ENCODE measurements at places on chromosomes 7 and 10.

DNA sequence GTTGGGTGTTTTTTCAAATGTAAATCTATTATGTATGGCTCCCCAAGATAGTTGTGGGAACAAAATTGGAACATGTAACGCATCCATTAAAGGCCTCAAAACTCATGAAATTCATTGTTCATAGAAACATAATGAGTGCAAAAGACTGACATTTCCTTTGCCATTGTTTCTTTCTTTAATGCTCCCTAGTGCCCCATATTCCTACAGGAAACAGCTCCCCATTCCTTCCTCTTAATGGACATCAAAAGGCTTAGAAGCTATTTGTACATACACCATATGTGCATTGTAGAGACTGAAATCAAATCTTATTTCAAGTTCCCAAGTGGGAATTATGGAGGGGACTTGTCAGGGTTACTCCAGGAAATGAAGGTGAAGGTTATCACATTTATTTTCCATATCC is 139.1 kb downstream of the AHR start:
- DNase-seq: no peak

- DNase-seq: no peak
Observed at GRCh38 chr7:20287317-20287716, 43.4 kb upstream of the ITGB8 start.

DNA sequence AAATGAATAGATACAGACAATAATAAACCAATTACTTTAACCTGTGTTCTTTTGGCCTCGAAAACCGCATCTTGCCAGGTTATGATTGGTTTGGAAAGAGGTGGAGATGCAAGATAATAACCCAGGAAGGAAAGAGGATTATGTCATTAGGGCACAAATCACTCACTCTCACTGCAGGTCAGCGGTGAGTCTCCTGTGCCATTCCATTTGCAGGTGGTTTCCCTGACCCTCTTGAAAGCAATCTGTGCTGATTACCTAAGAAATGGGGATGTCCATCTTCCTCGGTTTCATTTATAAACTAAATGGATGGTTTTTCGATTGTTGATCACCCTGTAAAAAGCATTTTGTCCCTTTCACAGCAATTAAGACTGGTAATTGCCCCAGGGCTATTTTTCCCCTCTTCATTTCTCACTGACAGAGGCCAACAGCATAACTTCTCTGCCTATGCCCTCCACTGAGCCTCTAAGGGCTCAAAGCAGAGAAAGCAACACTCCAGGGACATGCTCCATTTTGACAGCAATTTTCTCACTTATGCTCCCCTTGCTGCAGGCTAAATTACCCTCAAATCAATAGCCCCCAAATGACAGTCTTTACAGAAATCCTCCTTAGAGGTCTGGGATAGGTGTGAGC is 257.5 kb downstream of the IPMK start:
- no peak for DNase-seq

- DNase-seq: no peak
Observed at GRCh38 chr10:97116462-97117162, 69.1 kb downstream of the SLIT1 start.

DNA sequence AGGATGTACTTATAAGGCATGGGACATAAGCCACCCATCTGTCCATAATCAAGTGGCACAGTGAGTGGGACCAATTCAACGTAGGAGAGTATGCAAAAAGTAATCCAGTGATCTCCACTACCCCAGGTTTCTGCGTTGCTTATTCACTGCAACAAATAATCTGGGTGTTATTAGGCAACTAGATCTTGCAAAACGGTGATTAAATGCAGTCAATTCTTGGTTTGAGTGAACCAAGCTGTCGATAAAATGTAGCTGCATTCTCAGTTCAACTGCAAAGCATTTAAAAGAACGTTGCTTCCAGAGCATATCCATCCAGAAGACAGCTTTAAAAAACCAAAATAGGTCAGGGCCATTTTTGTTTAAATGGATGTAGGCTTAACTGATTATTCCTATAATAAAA is 5.0 kb downstream of the LSMEM1 start:
- no peak for DNase-seq

- DNase-seq: no peak
Observed at GRCh38 chr10:126519992-126520391, 131.7 kb upstream of the ADAM12 start.

DNA sequence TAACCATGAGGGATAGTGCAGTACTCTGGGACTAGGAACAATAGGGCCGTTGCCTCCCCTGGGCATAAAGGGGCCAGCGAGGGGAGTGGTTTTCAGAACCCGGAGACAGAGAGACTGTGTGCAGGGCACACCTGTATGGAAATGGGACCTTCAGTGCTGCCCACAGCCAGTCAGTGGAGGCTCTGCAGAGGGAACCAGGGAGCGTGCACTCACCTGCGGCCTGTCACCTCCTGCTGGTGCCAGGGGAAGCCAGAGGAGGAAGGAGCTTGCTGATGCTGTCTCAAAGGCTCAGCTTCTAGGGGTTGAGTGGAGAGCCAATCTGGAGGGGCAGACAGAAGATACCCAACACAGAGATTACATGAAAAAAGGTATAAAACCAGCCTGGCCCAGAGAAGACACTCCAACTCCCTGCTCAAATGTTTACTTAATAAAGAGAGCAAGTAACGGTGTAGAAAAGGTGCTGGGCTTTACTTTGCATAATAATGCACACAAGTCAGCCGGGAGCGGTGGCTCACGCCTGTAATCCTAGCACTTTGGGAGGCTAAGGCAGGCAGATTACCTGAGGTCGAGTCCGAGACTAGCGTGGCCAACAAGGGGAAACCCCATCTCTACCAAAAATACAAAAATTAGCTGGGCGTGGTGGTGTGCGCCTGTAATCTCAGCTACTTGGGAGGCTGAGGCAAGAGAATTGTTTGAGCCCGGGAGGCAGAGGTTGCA is 35.5 kb upstream of the WAPL start:
- no peak for DNase-seq

DNA sequence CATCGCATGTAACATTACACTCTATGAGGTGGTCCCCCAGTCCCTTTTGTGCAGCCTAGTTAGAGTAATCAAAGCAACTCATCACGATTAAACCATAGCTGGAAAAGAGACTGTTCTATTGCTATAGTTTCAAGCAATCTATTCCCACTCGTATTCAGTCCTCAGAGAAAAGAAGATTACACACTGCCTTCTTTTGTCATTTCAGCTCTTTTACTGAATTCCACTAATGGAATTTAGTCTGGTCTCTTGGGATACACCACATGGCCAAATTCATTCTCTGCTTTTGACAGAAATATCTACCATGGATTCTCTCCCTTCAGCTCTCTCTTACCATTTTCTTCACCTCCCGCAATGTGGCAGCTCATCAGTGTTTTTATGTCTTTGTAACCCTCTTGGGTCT is 108.9 kb upstream of the HDAC9 start:
- DNase-seq: no peak

- DNase-seq: no peak
Observed at GRCh38 chr10:75652146-75652740, 220.8 kb downstream of the LRMDA start.

DNA sequence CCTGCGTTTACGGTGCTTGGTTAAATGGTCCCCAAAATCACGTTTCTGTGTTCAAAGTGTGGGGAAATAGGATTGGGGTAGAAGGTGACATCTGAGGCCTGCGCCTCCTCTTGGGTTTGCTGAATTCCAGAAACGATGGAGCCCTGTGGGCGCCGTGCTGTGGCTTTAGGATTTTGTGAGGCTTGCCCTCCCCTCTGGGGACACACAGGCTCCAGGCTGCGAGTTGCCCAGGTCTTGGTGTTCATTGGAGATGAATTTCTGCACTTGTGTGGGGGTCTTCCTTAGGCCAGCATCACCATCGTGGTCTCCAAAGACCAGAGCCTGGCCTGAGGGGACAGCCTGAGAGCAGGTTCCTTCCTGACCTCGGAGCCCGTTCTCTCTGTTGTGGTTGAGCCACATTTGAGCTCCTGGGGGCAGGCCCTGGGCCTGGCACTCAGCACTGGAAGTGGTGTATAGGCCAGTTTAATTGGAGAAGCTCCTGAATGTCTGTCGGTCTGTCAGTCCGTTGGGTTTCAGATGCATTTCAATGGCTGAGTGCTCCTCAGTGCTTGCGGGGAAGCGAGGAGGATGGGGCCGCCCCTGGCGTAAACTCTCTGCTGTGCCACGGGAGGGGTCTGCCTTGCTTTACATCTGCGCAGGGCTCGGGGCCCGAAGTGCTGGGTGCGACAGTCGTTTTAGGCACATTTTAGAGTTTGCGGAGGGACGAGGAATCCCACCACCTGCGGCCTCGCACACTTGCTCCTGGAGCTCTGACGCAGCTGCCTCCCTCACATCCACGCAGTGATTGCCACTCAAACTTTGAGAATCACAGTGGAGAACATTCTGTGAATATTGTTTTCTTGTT is 71.7 kb downstream of the DNAJB6 start:
- DNase-seq: no peak

DNA sequence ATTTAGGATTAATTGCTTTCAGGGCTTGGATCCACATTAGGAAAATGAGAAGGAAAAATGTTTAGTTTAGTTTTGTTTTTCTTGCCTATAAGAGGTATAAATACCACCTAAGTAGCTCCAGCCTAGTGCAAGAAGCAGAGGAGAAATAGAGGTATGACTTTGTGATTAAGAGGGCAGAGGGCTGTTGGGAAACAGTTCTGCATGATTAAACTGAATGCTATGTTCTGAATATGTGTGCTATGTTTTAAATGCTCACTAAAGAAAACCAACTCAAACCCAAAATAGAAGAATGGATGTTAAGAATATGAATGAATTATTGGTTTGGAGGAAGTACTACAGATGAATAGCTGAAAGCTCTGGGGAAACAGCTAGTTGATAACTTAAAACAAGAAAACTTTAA is 7.6 kb downstream of the CALCR start:
- DNase-seq: no peak

DNA sequence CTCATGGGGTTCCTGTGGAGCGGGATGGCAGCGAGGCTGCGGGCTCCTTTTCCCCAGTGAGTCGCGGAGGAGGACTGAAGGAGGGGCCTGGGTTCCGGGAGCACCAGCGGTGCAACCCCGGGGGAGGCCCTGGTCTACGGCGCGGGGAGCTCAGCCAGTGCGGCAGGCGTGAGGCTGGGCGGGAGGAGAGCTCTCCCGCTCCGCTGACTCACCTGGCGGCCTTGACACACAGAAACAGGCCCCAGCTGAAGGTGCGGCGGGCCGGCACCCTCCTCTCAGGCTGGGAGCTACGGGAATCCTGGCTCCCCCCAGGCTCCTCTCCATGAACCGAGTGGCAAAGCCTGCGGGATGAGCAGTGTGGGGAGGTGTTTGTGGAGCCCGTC is 6.8 kb upstream of the NOM1 start:
- DNase-seq: no peak

GRCh38 chr7:22896917-22897316 is 74.3 kb upstream of the TOMM7 start:
- no peak for DNase-seq

DNA sequence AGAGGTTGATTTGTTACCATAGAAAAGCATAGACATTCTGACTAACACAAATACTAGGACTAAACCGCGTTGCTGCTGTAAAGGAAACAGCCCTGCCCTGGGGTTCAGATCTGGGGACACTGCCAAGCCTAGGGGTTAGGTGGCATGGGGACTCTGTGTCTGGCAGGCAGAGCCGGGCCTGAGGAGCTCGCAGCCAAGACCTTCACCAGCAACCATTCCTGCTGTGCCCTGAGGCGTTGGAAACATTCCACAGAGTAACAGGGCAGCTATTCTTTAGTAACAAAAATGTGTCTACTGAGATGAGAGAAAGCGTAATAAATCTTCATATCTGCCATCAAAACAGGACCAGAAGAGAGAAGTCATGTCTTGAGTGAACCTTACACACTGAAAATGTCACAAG is 280.5 kb downstream of the POM121L12 start:
- no peak for DNase-seq

GRCh38 chr7:28459306-28459705 is 47.0 kb downstream of the CREB5 start:
- no peak for DNase-seq

- no peak for DNase-seq
Observed at GRCh38 chr7:47384755-47385535, 197.0 kb downstream of the TNS3 start.

- no peak for DNase-seq
Observed at GRCh38 chr10:79116801-79117723, 48.3 kb downstream of the ZMIZ1 start.

GRCh38 chr10:43054593-43054992 is 22.3 kb upstream of the RET start:
- no peak for DNase-seq

DNA sequence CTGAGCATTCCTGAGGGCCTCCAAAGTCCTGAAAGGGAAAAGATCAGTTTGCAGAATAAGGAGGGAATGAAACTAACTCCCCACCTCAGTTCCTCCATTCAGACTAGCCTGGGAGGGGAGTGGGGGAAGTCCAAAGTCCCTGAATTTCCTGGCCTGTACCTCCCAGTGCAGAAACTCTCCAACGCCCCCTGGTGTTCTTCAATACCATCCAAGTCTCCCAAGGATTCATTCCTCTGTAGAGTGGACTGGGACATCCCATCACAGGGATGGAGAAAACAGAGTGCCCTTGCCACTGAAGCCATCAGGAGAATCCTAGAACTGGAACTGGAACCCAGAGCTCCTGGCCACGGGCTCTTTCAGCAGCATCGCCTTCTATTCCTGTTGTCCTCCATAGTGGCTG is 1.6 kb upstream of the COL13A1 start:
- peak; percentile 69 for DNase-seq

- no peak for DNase-seq
Observed at GRCh38 chr7:144378651-144379050, 23.4 kb downstream of the ARHGEF5 start.

DNA sequence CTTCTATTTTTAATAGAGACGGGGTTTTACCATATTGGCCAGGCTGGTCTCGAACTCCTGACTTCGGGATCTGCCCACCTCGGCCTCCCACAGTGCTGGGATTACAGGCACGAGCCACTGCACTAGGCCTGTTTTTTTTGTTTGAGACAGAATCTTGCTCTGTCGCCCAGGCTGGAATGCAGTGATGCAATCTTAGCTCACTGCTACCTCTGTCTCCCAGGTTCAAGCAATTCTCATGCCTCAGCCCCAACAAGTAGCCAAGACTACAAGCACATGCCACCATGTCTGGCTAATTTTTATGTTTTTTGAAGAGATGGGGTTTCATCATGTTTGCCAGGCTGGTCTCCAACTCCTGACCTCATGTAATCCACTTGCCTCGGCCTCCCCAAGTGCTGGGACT is 73.7 kb downstream of the TYW1B start:
- DNase-seq: no peak

GRCh38 chr10:94183666-94184264 is 179.0 kb downstream of the NOC3L start:
- no peak for DNase-seq

GRCh38 chr7:22783421-22783820 is 39.2 kb downstream of the TOMM7 start:
- no peak for DNase-seq

- no peak for DNase-seq
Observed at GRCh38 chr10:21398563-21399231, 126.8 kb downstream of the SKIDA1 start.

Data from Kasumi-1 (cell line).